Activated T-cell treated with anti-CD3 and anti-CD28 coated beads, Interleukin-2, amount 50 U/mL, for 48 hours (primary cell): ENCODE measurements at places on chromosomes 2 and 18.

DNA sequence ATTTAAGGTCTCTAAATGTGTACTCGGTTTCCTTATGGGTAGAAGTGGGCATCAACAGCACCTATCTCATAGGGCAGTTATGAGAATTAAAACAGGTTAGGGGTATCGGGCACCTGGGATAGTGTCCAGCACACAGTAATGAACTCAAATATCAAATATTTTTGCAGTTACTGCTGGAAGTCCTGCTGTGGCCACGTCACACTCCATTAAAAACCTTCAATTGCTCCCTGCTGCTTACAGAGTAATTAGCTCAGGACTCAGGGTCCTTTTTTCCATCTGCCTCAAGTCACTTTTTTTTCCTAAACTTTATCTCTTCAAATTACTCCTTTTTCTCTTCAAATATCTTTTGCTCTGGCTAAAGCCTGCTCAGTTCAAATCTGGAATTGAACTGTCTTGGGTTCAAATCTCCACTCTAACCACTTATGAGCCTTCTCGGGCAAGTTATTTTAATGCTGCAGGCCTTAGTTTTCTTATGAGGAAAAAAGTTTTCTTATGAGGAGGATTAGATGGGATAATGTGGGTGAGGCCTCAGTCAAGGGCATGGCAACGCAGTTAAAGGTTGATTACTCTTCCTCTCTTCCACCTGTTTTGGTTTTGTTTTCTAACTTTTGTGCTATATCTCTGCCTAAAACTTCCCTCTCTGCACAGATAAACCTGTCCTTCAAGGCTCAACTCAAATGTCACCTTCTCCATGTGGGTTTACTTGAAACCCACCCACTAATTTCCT is 36.6 kb downstream of the SPRED2 start:
- no peak for DNase-seq

DNA sequence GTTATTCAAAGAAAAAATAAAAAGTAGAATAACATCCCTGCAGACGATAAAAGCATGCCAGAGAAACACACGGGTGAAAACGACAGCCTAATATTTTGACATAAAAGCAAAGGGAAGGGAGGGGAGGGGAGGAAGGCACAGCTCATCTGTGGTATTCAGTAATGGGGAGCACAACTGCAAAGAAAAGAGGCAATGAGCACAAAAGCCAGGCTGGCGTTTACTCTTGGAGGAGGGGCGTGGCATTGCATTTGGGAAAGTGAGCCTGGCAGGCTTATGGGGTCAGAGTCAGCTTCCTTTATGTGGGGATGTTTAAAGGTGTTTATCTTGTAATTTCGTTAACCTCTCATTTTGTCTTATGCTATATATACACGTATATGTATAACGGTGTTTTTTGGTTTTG is 53.2 kb downstream of the STEAP3 start:
- DNase-seq, result no peak

DNA sequence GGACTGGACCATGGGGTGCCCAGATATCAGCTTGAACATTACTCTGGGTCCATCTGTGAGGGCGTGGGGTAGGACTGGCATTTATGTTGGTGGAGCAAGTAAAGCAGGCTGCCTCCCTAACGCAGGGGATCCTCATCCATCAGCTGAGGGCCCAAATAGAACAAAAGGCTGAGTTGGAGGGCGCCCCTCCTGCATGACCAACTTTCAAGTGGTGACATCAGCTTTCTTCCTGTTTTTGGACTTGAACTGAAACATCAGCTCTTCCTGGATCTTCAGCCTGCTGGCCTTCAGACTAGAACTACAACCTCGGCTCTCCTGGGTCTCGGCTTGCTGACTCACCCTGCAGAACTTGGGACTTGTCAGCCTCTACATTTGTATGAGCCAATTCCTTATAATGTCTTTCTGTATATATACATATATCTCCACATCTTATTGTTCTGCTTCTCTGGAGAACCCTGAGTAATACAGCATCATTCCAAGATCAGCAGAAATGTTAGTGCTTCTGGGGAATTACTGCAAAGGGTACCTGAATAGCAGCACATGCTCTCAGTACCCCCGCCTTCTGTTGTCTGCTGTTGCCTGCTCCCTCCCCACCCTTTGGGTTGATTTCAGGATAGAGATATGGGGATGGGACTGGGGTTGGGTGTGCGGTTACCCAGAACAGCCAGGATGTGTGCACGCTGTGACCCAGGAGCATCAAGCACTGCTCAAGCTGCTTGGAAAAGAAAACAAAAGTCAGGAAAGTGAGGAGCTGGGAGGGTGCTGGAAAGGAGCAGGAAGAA is 20.0 kb downstream of the TMEM127 start:
- no peak for DNase-seq

DNA sequence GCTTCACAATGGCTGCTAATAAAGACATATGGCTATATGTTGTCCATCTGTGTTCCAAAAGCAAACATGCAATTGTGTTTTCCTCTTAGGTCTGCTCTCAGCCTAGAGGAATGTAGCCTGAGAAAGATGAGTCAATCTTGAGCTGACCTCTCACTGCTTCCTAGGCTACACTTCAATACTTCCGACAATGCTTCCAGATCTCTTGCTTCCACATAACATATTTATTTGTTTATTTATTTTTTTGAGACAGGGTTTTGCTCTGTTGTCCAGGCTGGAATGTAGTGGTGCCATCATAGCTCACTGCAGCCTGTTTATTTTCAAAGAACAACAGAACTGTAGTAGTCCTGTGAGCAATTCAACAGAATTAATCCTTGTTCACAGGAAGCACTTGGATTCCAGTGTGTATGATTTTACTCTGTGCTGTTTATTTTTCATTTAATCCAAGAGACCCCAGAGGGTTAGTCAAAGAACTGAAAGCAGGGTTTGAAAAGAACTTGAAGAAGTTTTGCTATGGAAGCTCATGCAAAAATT is 437.9 kb downstream of the TXNL1 start:
- no peak for DNase-seq

- no peak for DNase-seq
Observed at GRCh38 chr2:46230677-46231425, 66.4 kb upstream of the EPAS1 start.

GRCh38 chr18:25798046-25798445 is 292.4 kb downstream of the SS18 start:
- no peak for DNase-seq

GRCh38 chr2:44974064-44974715 is 32.7 kb downstream of the SIX3 start:
- DNase-seq, result no peak
